ENCODE measurements at places on chromosomes 2 and 18. TPM values are rescaled to one million over a fixed set of nuclear protein-coding genes. Genes with fewer than 3 reads are reported as not detected.

TXNDC2 gene
- 0.65 TPM for total RNA-seq

PARD3B gene
- 36.7 TPM for total RNA-seq

MAB21L4 gene
- not detected for total RNA-seq

DNA sequence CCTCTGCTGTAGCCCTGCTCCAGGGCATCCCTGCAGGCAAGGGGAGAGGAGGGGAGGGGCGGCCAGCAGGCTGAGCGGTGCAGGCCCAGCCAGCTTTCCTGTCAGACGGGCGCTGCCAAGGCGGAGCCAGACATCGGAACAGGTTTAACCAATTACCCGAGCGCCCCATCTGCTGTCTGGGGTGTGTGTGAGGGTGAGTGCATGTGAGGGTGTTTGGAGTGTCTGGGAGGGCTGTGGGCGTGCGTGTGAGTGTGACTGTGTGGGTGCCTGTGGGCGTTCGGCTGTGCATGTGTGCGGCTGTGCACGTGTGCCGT is 20.0 kb downstream of the EMX1 start:
- H3K27me3 ChIP-seq = no peaks in the 10 kb centered on the region
- H3K27ac ChIP-seq = no peak overlapping the region
- H3K4me3 ChIP-seq = no peak overlapping the region
- DNase-seq = no peak
- H3K4me1 ChIP-seq = no peaks in the 10 kb centered on the region

DNA sequence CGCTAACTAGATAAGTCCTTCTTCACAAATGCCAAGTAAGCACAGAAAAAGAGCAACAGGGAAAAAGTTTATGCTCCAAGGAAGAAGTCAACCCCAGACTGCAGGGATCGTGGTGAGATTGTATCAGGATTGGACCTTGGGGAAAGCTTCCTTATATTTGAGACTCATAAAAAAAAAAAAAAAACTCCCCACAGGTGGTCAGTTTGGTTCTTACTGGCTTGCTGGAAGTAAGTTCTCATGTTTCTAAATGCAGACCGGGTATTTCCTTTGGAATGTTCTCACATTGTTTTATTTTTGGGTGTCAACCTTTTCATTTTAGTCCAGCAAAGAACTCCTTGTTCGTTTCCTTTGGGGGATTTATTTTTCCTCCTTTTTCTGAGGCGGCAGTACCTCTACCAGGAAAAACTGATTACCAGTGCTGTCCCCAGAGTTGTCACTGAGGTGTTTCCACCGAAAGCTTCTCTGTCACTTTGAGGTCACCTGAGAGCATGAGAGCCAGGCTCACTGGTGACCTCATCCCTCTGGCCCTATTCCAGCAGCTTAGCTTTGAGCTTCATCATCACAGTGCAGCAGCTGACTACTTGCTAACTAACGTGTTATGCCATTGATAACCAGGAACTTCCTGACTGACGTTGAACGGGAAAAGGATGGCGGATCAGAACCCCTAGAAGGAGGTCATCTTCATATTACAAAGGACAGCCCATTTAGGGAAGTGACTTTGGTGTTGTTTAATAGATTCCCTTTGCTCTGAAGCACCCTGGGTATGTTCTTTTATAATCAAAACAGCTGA is 16.8 kb upstream of the ATP8B1 start:
- DNase-seq = peak; percentile 86
- no peaks in the 10 kb centered on the region for H3K4me1 ChIP-seq
- no peaks in the 10 kb centered on the region for H3K27me3 ChIP-seq
- no peaks in the 10 kb centered on the region for H3K36me3 ChIP-seq
